NCI-H1417 (cell line): ENCODE measurements at places on chromosomes 2 and 18.

- no peak for DNase-seq
Measured at GRCh38 chr2:197445746-197446145, 7.6 kb upstream of the COQ10B start.

- DNase-seq, result no peak
Measured at GRCh38 chr2:209086761-209087160, 337.1 kb upstream of the MAP2 start.

GRCh38 chr2:189913821-189914220, 129.6 kb downstream of the PMS1 start:
- DNase-seq, result no peak

DNA sequence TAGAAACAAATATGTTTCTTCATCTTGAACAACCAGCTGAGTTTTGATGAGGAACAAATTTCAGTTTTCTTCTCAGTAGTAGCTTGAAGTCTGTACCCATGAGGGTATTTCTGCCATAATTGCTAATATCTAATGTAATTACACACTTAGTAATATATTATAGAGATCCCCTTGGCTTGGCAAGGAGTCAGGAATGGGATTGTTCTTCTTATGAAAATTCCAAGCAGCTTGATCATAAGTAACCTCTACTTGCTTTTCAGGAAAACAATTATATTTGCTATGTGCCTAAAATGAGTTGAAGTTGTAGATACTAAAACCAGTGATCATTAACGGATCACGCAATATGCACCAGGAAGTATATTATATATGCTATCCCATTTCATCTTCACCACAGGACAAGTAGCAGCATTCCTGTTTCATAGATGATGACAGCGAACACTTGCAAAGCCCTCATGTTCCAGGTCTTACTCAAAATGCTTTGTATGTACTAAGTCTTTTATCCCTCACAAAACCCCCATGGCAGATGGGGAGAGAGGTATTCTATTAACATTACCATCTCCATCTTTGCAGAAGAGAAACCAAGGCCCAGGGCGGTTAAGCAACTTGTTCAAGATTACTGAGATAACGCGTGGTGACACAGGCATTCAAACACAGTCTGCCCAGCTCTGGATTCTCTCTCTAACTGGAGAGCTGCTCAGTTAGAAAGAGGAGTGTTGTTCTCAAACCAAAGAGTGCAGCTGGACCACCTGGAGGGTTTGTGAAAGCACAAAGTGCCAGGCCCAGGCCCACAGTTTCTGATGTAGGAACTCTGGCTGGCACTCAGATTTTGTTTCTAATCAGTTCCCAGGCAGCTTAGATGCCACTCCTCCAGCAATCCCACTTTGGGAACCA, 21.8 kb upstream of the RGPD4 start:
- DNase-seq, result no peak

DNA sequence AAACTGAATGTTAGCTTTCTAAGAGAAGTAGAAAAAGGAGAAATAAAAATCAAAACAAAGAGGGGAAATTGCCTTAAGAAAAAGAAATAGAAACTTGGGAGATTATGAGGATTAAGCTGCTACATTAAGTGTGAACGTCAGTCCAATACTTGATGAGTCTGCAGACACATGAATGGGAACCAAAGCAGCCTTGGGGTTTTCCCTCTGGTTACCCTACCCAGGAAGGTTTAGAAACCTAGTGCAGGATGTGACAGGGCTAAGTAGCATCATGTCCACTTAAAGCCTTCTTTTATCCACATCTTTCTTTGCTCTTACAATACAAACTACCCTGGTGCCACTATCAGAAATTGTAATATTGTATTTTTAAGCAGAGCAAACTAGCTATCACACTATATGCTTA, 22.3 kb downstream of the SLC35F5 start:
- DNase-seq, result no peak

DNA sequence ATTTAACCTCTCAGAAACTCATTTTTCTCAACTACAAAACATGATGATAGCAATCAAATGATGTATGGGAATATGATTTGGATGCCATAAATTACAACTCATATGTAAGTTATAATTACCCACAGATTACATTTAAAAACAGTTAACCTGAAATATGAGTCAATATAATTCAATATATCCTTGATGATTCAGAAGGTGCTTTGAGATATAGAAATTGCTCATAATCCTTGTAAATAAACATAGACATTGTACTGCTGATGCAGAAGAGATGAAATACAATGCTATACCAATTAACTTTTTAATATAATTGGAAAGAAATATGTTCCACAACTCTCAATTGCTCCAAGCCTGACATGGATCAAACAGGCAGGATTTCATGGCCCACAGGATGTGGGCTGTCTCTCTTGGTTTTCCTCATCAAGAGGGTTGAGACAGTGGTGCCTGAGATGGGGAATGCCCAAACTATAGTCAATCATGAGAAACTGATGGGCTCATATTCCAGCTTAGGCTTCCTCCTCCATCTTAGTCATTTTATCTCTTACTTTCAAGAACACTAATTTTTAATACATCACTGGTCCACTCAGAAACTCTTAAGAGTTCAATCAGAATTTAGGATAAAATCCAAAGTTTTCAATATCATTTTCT, 49.4 kb downstream of the NCKAP5 start:
- DNase-seq, result no peak

DNA sequence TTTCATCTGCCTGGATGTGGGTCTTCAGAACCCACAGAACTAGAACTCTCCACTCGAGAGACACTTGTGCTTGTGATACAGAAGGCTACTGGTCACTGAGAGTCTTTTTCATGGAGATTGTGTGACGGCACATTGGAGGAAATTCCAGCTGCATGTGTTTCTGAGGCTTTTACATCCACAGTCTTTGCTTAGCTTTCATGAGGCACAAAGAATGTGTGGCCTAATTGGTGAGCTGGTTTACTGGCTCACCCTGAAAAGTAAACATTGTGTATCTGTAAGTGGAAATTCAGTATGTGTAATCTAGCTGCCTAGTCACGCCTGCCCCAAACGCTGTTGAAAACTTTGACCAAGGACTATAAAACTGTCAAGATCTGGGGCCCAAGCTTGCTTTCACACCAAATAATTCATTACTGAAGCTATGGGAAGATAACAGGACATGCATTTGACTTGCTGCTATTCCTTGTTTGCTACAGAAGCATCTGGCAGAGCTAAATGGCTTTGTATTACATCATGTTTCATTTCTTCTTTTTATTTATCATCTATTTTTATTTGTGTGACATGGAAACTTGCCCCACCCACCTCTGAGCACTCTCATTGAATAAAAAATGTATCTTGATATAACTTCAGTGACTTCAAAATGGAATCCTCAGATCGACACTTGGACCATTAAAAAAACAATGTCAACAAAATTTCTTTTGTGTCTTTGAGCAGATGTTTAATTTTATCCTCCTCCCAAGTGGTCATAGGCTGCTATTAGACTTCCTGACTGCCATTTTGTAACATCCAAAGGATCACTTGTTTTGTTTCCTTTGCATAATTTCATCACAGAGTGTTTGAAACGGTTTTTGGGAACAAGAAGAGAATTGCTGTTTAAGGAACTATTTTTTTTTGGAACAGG, 80.2 kb downstream of the EFEMP1 start:
- peak; percentile 82 for DNase-seq

- no peak for DNase-seq
Measured at GRCh38 chr2:147275943-147276342, 568.9 kb upstream of the ACVR2A start.

GRCh38 chr18:57220930-57221483, 74.1 kb downstream of the BOD1L2 start:
- DNase-seq, result no peak

DNA sequence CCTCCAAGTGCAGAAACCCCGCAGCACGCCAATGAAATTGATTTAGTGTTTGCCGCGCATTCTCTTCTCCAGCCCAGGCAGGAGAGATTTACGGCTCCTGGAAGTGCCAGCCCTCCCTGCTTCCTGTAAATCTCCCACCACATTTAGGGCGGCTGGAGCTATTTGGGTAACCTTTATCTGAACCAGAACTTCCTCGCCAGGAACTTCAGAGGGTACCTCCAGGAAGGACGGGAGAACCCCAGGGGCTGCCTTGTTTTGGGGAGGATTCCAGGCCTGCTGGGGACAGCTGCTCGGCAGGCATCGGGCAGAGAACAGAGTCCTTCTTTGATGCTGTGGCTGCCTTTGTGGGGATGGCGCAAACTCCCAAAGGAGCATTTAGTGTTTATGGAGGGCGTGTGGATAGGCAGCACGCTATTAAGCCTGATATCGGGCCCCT, 122.0 kb upstream of the MYCN start:
- no peak for DNase-seq

DNA sequence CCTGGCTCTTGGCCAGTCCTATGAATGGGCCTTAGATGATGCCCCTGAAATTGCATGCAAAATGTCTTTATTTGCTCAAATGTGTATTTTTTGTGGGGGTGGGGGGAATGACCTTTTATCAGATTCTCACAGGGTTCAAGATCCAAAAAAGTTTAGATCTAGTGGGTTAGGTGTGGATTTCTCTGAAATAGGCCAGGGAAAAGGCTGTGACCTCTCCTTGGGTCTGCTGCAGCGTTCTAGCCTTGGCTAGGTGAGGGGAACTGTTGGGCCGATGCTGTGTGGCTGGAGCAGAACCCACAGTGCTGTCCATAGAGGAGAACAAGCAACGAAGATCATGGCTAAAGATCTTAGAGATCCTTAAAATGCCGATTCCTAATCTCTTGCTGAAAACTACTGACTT, 130.4 kb upstream of the IL1R2 start:
- no peak for DNase-seq

DNA sequence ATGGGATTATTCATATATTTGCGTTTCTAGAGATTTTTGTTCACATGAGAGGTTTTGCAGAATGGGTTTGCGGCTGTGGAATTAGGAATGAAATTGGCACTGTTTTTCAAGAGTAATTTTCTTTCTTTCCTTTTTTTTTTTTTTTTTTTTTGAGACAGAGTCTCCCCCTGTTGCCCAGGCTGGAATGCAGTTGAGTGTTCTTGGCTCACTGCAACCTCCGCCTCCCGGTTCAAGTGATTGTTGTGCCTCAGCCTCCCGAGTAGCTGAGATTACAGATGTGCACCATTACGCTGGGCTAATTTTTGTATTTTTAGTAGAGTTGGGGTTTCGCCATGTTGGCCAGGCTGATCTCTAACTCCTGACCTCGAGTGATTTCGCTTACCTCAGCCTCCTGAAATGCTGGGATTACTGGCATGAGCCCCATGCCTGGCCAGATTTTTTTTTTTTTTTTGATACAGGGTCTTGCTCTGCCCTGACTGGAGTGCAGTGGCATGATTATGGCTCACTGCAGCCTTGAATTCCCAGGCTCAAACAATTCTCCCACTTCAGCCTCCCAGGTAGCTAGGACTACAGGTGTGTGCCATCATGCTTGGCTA, 65.3 kb downstream of the MIB1 start:
- DNase-seq, result no peak

DNA sequence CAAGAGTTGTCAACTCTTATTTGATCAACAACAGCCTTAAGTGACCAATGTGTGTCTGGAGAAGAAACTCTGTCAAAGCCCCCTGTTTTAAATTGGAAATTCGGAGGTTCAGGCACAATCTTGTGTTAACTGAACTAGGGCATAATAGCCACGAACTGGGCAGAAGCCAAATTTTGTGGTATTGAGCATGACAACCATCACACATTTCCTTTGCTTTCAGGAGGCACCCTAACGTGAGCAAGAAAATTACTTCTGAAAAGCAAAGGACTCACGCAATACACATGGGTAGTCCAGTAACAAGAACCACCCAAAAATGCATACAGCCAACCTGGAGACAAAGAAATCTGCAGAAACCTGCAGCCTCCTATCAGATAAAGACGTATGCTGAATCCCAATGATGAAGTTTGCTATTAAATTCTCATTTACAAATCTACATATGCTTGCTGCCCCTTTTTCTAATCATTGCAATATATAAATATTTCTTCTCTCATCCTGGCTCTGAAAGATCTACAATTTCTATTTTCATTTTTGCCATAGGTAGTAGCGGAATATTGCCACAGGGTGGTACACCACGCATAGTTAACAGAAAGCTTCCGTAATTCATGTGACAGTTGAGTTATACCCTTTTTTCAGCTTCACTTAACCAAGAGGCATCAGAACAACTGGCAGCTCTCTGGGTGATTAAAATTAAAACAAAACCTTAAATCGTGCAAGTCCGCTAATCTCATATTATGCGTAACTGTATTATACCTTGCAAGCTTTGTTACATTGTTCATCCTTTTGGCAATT, 495.8 kb downstream of the NRXN1 start:
- DNase-seq, result peak; percentile 50

- DNase-seq, result no peak
Measured at GRCh38 chr18:35497027-35497369, 762 bp downstream of the INO80C start.

DNA sequence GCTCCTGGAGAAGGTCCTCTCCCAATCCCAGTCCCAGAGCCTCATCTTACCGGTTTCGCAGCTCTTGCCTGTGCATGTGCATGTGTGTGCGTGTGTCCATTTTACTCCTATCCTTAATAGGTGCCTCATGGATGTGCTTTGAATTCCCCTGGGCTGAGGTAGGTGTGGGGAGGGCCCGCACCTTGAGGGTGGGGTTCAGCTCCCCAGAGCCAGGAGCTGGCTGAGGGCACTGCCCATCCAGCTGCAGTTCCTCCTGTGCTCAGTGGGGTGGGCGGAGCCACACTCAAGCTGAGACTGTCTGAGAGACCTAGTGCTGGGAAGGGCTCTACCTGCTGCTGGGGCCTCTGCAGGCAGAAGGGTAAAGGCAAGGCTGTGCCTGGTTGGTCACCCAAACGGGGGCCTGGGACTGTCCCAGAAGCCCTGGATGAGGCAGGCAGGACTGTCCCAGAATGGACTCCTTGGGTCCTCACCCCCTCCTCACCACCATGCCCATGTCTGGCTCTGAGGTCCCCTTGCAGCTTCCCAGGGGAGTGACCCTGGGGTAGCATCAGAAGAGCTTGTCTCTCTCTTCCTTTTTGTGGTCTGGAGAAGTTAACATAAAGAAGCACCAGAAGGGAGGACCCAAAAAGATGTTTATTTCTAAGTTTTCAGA, 8.9 kb downstream of the GDF7 start:
- no peak for DNase-seq

- no peak for DNase-seq
Measured at GRCh38 chr2:14735696-14736095, 103.2 kb downstream of the LRATD1 start.

DNA sequence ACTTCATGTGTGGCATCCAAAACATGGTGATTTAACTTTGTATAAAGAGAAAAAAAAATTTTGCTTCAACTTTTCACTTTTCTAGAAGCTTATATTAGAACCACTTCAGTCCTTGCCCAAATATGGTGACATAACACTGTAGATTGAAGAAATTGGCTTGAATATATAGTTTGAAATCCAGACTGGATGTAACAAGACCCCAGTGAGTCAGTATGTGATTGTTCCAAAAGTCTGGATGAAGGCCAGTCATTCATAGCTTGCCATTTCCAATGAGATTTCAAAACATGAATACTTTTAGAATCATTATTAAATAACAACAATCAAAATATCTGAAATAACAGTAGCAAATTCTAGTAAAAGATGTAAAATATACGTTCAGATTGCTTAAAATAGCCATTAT, 104.8 kb upstream of the FN1 start:
- no peak for DNase-seq

- DNase-seq, result no peak
Measured at GRCh38 chr2:138922973-138923563, 142.9 kb upstream of the NXPH2 start.

- DNase-seq, result no peak
Measured at GRCh38 chr18:1412655-1413322, 508.1 kb downstream of the ADCYAP1 start.

GRCh38 chr2:50582164-50582563, 449.8 kb downstream of the NRXN1 start:
- peak; percentile 52 for DNase-seq
